ENCODE measurements at places on chromosomes 16 and 17. TPM values are rescaled to one million over a fixed set of nuclear protein-coding genes. Genes with fewer than 3 reads are reported as not detected.

DNA sequence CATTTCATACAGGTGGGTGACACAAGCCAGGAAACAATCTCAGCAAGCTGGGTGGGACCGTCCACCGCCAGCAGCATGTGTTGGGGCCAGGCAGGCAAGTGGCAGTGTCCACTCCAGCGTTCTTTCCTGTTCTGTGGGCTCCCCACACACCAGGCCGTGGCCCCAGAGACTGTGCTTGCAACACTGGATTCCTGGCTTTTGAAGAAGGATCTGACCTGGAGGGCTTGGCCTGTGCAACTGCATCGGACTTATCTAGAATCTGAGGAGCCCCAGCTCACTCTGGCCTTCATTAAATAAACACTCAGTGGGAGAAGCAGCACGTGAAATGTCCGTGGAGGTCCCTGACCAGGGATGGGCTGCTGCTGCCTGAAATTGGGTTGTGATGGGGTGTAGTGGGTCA lies 3.2 kb downstream of the KSR1 start:
- H3K27me3 ChIP-seq, result no peaks in the 10 kb centered on the region
- peaks cover 63% of the 10 kb centered on the region for H3K4me1 ChIP-seq
- H3K27ac ChIP-seq, result no peak overlapping the region
- no peak overlapping the region for H3K4me3 ChIP-seq
- H3K36me3 ChIP-seq, result peaks cover 4% of the 10 kb centered on the region
- no peak for DNase-seq

GRCh38 chr17:31803494-31804213 lies 55.4 kb downstream of the COPRS start:
- no peak for DNase-seq
- H3K4me3 ChIP-seq, result no peak overlapping the region
- H3K27me3 ChIP-seq, result peaks cover 6% of the 10 kb centered on the region
- no peak overlapping the region for H3K27ac ChIP-seq
- H3K36me3 ChIP-seq, result no peaks in the 10 kb centered on the region

DNA sequence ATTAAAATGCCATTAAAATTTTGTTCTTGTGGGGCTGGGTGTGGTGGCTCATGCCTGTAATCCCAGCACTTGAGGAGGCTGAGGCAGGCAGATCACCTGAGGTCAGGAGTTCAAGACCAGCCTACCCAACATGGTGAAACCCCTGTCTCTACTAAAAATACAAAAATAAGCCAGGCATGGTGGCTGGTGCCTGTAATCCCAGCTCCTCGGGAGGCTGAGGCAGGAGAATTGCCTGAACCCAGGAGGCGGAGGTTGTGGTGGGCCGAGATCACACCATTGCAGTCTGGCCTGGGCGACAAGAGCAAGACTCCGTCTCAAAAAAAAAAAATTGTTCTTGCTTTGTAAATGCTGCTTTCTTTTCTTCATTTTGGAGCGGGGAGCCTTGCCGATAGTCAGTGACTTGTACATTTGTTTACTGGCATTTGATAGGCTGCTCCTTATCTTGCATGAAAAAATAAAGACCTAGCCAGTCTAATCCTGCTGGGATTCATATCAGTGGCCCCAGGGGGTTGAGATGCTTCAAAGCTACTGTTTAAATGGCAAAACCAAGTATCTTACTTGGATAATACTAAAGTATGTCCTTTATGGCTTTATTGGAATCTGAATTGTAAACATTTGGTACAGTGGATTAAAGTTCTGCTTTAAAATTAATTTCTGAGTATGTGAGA lies 3.3 kb upstream of the CLTC start:
- H3K36me3 ChIP-seq, result peaks cover 11% of the 10 kb centered on the region
- H3K4me1 ChIP-seq, result peaks cover 22% of the 10 kb centered on the region
- no peaks in the 10 kb centered on the region for H3K27me3 ChIP-seq
- H3K4me3 ChIP-seq, result no peak overlapping the region
- H3K27ac ChIP-seq, result no peak overlapping the region

Gene NSF
- 49.8 TPM for total RNA-seq

DNA sequence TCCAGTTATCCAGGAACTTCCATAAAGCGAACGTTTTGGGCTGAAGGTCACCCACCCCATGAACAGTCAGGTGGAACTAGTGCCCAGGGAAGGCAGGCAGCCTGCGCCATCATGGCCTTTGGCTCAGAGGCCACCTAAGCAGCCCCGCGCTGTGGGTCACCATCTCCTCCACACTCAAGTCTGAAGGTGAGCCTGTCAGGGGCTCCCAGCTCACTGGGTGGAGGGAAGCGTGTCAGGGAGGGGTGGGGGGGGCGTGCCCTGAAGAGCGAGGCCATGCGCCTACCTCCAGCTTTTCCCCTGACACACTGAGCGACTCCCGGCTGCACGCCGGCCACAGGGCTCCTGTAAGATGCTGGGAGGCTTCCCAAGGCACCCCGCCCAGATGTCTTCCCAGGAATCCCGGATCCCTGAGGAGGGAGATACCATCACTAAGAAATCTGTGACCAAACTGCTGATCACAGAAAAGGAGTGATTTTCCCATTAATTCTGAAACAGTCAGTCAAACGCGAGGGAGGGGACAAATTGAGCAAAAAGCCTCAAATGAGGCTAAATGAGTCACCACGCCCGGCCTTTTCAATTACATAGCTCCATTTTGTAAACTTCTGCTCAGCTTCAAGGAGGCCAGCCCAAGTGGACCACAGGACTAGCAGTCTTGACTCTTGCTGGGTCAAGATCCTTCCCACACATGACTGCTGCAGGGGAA lies 26.5 kb upstream of the SLC25A19 start:
- peaks cover 10% of the 10 kb centered on the region for H3K36me3 ChIP-seq
- no peak for DNase-seq
- no peak overlapping the region for H3K4me3 ChIP-seq
- H3K27me3 ChIP-seq, result no peaks in the 10 kb centered on the region
- H3K27ac ChIP-seq, result no peak overlapping the region
- peaks cover 16% of the 10 kb centered on the region for H3K4me1 ChIP-seq

- no peak overlapping the region for H3K27ac ChIP-seq
- no peaks in the 10 kb centered on the region for H3K36me3 ChIP-seq
- DNase-seq, result no peak
- H3K27me3 ChIP-seq, result no peaks in the 10 kb centered on the region
- H3K4me3 ChIP-seq, result no peak overlapping the region
Observed at GRCh38 chr16:12513076-12513790, 290.5 kb downstream of the CPPED1 start.

- DNase-seq, result no peak
- H3K4me3 ChIP-seq, result no peak overlapping the region
- no peak overlapping the region for H3K27ac ChIP-seq
Observed at GRCh38 chr17:31522284-31522931, 130.9 kb downstream of the RAB11FIP4 start.

DNA sequence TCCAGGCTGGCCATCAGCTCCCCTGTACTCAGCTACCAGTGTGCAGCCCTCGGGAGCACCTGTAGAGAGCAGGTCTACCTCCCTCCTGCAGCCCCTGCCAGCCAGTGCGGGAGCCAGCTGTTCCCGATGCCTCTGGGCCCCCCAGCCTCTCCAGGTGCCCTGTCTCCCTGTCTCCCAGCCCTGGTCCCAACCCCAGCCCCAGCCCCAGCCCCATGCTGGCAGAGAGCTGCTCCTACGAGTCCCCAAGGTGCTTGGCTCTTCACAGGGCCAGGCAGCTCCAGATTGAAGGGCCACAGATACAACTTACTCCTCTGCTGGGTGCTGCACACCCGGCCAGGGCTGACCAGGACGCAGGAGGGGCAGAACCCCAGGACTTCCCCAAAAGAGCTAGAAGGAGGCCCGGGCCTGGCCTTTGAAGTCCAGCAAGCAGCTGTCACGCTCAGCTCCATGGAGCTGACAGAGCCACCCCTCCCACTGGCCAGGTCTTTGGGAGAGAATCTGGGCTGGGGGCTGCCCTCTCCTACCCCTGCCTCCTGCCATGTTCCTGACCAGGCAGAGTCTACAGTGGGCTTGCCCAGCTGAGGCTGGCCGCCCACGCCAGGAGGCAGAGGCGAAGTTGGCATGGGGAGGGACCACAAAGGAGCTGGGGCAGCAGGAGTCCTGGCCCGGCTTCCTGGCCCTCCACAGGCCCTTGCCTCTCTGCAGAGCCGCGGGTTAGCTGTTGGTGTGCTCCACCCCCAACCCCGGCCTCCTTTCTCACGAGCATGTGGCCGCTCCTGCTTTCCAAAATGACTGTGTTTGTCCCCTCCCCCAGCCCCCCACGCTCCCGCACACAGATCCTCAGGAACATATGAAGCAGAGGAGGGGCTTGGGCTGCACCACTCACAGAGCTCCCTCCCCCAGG lies 9.5 kb upstream of the ADAM11 start:
- H3K27ac ChIP-seq, result no peak overlapping the region
- no peak for DNase-seq
- H3K4me1 ChIP-seq, result peaks cover 2% of the 10 kb centered on the region
- no peak overlapping the region for H3K4me3 ChIP-seq

GRCh38 chr17:81966343-81967243 lies 5.6 kb upstream of the NOTUM start:
- H3K36me3 ChIP-seq, result no peaks in the 10 kb centered on the region
- peak overlapping the region; percentile 48 for H3K27ac ChIP-seq
- H3K27me3 ChIP-seq, result peaks cover 26% of the 10 kb centered on the region
- no peak overlapping the region for H3K4me3 ChIP-seq

- peaks cover 2% of the 10 kb centered on the region for H3K27me3 ChIP-seq
- no peak overlapping the region for H3K27ac ChIP-seq
Observed at GRCh38 chr16:10619271-10619849, 39.0 kb upstream of the EMP2 start.

Gene SOCS3
- 6.6 TPM for total RNA-seq

Gene SP6
- 0.22 TPM for total RNA-seq

GRCh38 chr17:48054238-48055185 lies 6.4 kb downstream of the NFE2L1 start:
- H3K4me3 ChIP-seq, result peak overlapping the region; percentile 21
- H3K36me3 ChIP-seq, result peaks cover 46% of the 10 kb centered on the region
- H3K27me3 ChIP-seq, result no peaks in the 10 kb centered on the region
- no peak for DNase-seq

Gene FBXO39
- 0.69 TPM for total RNA-seq

Gene TOM1L1
- not detected for total RNA-seq

GRCh38 chr16:81121474-81121990 lies 25.3 kb upstream of the GCSH start:
- DNase-seq, result no peak
- no peak overlapping the region for H3K27ac ChIP-seq
- H3K27me3 ChIP-seq, result peaks cover 2% of the 10 kb centered on the region
- H3K36me3 ChIP-seq, result no peaks in the 10 kb centered on the region
- H3K4me3 ChIP-seq, result no peak overlapping the region

DNA sequence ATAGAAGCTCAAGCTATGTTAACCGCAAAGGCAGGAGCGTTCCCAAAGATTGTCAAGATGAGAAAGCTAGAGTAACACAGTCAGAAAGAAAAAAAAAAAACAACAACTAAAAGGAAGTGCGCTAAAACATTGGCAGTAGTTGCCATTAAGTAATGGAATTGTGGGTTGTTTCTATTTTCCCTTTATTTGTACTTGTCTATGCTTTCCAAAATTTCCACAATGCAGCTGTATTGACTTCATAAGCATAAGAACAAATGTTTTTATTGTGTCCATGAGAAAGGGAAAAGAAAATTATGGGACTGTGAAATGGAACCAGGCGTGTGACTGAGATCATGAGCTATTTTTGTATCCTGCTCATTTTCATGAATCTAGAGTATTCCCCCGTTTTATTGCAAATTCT lies 153.4 kb downstream of the TMEM114 start:
- DNase-seq, result no peak
- peaks cover 2% of the 10 kb centered on the region for H3K27me3 ChIP-seq
- no peak overlapping the region for H3K27ac ChIP-seq
- no peaks in the 10 kb centered on the region for H3K36me3 ChIP-seq
- H3K4me3 ChIP-seq, result no peak overlapping the region

GRCh38 chr16:1492923-1493745 lies at the start of gene TELO2:
Gene TELO2, plus strand, starts transcription at chr16:1493360. Its CDS starts 922 bp downstream, at chr16:1494282.
- H3K4me3 ChIP-seq, result peak within 1 kb of the TSS; percentile 94
- no peaks in the 10 kb centered on the region for H3K36me3 ChIP-seq
- H3K4me1 ChIP-seq, result peaks cover 8% of the 10 kb centered on the region
- H3K27ac ChIP-seq, result peak within 1 kb of the TSS; percentile 98
- no peaks in the 10 kb centered on the region for H3K27me3 ChIP-seq

Gene TP53TG3B
- total RNA-seq, result not detected

DNA sequence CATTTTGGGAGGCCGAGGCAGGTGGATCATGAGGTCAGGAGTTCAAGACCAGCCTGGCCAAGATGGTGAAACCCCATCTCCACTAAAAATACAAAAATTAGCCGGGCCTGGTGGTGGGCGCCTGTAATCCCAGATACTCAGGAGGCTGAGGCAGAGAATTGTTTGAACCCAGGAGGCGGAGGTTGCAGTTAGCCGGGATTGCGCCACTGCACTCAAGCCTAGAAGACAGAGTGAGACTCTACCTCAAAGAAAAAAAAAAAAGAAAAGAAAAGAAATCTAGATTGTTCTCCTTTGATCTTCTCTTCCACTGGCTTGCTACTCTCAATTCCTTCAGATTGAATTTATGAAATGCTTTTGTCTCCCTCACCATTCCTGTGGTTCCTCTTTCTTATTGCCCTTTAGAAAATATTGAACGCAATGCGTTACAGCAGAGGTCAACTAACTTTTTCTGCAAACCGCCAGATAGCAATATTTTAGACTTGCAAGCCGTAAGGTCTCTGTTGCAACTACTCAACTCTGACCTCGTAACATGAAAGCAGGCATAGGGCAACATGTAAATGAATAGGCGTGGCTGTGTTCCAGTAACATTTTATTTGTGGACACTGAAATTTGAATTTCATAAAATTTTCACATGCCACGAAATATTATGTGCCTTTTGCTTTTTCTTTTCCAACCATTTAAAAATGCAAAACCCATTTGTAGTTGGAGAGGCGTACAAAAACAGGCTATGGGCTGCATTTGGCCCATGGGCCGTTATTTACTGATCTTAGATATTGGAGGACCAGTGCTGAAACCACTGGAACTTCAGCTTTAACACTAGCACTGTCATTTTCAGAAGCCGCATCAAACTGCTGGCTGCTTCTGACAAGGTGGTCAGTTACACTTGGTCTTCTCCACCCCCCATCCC lies 24.8 kb downstream of the PITPNC1 start:
- H3K27me3 ChIP-seq, result no peaks in the 10 kb centered on the region
- H3K4me3 ChIP-seq, result peak overlapping the region; percentile 71
- peaks cover 60% of the 10 kb centered on the region for H3K4me1 ChIP-seq
- H3K27ac ChIP-seq, result peak overlapping the region; percentile 87
- peaks cover 20% of the 10 kb centered on the region for H3K36me3 ChIP-seq
- no peak for DNase-seq

- peaks cover 55% of the 10 kb centered on the region for H3K36me3 ChIP-seq
- H3K27ac ChIP-seq, result no peak overlapping the region
- no peaks in the 10 kb centered on the region for H3K27me3 ChIP-seq
- H3K4me1 ChIP-seq, result no peaks in the 10 kb centered on the region
- H3K4me3 ChIP-seq, result no peak overlapping the region
Observed at GRCh38 chr17:82943339-82943738, 103.5 kb upstream of the ZNF750 start.

Gene TBX4
- total RNA-seq, result not detected

GRCh38 chr16:88905563-88905962 lies 39.1 kb upstream of the PABPN1L start:
- H3K27me3 ChIP-seq, result no peaks in the 10 kb centered on the region
- no peak for DNase-seq
- no peak overlapping the region for H3K4me3 ChIP-seq
- peaks cover 2% of the 10 kb centered on the region for H3K4me1 ChIP-seq

- H3K4me1 ChIP-seq, result peaks cover 15% of the 10 kb centered on the region
- H3K27ac ChIP-seq, result no peak overlapping the region
- DNase-seq, result no peak
- no peak overlapping the region for H3K4me3 ChIP-seq
- peaks cover 28% of the 10 kb centered on the region for H3K27me3 ChIP-seq
Observed at GRCh38 chr16:79621027-79621426, 20.5 kb upstream of the MAF start.

Gene TBC1D3E
- not detected for total RNA-seq

- peak overlapping the region; percentile 90 for H3K27ac ChIP-seq
- peaks cover 29% of the 10 kb centered on the region for H3K4me1 ChIP-seq
- peak overlapping the region; percentile 13 for H3K4me3 ChIP-seq
- H3K36me3 ChIP-seq, result no peaks in the 10 kb centered on the region
Observed at GRCh38 chr17:63433746-63434591, 12.1 kb downstream of the CYB561 start.

Gene KRTAP9-8
- not detected for total RNA-seq

Measured in activated naive CD8-positive, alpha-beta T cell treated with anti-CD3 and anti-CD28 coated beads, Interleukin-2, amount 10 ng/mL, durations not matched to agents 7 days and 5 days (primary cell).